ENCODE measurements at places on chromosomes 5 and 9.

DNA sequence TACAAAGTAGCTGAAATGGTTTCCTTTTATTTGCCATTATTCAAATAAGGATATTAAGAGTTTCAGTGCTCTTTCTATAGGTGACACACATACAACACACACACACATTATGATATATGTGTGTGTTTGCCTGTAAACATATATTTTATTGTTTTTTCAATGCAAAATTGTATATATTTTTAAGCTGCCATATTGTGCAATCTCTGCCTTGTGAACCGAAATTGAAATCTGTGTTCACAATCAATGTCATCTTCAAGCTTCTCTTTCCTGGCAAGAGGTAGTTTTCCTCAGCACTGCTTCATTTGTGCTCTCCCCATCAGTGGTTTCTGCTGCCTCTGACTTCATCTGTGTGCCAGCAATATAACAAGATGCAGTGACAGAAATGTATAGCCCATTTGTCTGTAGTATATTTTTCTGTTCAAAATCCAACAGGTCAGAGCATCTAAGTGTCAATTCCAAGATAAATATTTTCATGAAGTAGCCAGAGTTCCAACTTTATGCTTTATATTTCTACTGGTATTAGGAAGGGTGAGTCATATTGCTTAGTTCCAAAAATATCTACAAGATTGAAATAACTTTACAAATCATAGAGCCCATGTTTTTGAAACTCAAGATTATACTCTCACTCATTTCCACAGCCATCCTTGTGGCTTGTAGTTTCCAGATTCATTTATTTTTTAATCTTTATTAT lies 1704.8 kb upstream of the CDH9 start:
- DNase-seq, result no peak

DNA sequence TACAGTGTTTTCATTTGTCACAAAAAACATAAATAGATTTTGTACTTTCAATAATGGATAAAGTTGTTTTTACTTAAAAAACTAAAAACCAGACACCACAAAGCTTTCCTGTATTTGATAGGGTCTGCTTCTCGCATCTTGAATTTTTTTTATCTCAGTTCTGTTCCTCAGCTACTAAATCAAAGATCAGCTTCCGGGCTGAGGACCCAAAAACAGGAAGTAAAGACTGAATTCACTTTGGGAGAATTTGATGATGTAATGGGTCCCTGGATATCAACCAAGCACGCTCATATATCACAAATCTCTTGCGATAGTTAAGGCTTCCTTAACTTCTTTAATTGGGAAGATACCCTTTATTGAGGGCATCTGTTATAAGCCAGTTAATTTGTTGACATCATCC lies 24.1 kb downstream of the ITK start:
- no peak for DNase-seq

DNA sequence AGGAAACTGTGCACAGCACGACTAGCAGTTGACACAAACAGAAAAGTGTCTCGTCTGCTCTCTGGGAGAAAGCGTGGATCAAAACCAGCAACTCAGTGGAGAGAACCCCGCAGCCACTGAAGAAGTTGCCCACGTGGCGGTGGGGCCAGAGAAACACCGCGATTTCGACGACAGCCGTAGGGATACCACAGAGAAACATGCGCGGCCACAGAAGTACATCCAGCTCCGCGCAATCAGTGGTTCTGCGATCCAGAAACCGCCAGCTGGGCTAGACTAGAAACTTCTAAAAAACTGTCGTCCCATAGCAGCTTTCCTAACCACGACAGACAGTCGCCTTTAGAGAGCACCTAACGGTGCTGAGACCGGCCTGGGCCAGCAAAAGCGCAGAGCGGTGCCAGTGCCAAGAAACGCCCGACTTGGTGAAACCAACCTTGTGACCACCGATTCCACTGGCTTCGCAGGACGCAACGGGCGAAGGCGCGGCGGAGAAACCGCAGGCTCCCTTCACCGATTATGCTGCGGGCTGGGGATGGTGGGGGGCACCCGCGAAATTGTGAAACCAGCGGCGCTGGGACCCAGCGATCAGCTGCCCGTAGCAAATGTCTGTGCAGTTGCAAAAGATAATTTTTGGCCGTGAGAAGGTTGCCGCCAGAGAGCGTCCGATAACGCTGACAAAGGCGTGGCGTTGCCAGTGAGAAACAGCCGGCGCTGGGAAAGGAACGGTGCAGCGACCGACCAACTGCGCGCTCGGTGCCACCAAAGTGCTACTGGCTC lies 2.7 kb upstream of the ANXA2R start:
- peak; percentile 95 for DNase-seq

DNA sequence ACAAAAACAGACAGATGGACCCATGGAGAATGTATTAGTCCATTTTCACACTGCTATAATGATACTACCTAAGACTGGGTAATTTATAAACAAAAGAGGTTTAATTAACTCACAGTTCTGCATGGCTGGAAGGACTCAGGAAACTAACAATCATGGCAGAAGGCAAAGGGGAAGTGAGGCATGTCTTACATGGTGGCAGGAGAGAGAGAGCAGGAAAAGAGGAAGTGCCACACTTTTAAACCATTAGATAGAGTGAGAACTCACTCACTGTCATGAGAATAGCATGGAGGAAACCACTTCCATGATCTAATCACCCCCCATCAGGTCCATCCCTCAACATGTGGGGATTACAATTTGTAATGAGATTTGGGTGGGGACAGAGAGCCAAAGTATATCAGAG lies 808.9 kb downstream of the CDH12 start:
- DNase-seq, result no peak

- no peak for DNase-seq
Measured at GRCh38 chr9:14713187-14713767, 9.3 kb downstream of the CER1 start.

GRCh38 chr5:139105621-139106071 lies 92.5 kb downstream of the SIL1 start:
- peak; percentile 91 for DNase-seq

GRCh38 chr9:100131875-100132430 lies 32.9 kb downstream of the INVS start:
- no peak for DNase-seq

DNA sequence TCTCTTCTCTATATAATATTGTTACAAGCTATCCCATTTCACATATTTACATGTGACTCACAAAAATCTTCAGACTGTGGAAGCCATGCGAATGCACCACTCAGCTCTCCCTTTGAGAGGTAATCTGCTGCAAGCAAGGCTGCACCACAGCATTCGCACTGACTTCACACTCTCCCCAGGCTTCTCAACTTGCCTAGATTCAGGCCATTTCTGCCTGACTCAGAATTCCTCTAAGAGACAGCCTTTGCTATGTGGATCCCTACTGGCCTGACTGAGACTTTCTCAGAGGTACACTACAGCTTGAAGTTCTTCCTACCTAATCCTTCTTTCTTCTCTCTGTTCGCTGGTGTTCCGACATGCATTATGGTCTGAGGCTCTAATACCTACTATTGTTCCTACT lies 21.1 kb upstream of the DMRTA1 start:
- DNase-seq, result no peak

DNA sequence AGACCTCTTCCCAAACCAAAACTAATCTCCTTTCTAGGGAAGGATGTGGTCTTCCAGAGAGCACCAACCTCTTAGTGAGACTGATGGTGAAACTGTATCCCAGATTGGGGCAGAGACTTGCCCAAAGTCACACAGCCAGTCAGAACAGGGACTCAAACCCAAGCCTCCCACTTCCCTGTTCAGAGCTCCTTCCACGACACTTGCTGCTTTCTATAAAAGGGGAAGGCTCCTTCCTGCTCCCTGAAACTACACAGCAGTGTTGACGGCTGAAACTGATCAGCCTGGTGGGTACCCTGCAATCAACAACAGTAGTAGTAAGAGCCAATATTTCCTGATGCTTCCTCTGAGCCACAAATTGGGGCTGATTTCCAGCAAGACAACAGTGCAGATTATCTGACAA lies 1.5 kb downstream of the TOR2A start:
- no peak for DNase-seq

GRCh38 chr9:123346826-123347225 lies 9.2 kb upstream of the CRB2 start:
- no peak for DNase-seq

- no peak for DNase-seq
Measured at GRCh38 chr9:6681957-6682501, 36.5 kb upstream of the GLDC start.

DNA sequence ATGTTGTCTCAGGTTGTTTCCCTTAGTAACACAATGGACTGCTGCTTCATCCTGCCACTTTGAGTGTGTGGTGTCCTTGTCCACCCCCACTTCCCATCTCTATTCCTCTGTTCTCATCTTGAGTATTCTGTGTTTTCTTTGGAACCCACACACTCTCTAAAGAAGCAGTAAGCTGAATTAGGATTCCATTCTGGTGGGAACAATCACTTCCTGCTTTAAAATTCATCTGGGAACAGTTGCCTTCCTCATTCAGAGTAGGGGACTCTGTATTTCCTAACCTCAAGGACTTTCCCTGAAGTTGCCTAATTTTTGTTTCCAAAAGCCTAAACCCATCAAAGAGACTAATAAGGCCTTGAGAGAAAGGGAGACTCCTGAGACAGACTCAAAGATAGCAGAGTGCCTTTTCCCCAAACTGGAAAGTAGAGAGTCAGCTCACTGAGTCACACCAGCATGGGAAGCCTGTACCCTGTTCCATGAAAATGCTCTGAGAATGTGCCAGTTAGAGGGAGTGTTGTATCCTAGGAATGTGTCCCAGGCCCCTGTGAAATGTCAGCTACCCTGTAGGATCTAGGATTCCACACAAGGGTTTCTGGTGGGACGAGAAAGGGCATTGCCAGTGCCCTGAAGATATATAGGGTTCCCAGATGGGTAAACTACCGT lies 63.6 kb downstream of the CCDC192 start:
- DNase-seq, result no peak

GRCh38 chr5:78399116-78399515 lies 38.7 kb downstream of the SCAMP1 start:
- DNase-seq, result no peak

DNA sequence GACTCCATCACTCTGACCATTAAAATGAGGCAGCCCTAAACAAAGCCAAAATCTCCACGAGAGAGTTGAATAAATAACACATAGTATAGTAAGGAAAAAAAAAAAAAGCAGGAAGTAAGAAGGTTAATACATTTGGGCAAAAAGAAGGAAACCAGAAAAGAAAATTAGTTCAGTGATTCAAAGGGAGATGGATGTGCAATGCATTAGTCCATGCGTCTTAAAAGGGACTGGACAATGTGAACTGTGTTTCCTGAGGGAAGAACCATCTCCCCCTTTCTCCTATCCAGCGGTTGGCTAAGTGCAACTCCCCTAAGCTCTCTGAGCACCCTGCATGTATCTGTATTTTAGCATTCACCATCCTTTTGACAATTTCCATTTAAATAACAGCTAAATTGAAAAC lies 1.4 kb downstream of the ANKRA2 start:
- no peak for DNase-seq

GRCh38 chr5:147464211-147464610 lies 45.7 kb downstream of the DPYSL3 start:
- peak; percentile 54 for DNase-seq

DNA sequence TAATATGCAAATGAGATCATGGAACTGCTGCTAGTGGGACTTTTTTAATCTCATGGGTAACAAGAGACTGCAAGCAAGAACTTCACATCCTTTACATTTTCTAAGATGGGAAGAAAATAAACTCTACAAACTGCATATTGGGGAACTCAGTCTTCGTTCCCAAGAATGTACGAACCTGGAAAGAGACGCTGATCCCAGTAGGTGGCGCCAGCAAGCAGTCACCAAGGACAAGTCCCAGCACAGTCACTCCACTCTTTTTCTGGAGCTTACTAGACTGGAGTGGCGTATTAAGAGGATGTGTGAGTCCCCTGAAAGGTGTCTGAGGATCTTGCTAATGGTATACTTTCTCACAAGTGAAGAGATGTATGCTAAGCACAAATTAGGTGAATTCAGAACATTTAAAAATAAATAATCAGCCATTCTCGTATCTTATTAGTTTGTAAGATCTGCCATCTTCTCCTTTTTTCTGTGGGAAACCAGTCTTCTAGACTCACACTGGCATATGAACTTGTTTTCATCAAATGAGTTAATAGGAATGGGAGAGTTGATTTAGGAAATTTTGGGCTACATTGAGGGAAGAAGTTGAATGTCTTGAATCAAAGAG lies 16.0 kb upstream of the PUM3 start:
- peak; percentile 86 for DNase-seq

DNA sequence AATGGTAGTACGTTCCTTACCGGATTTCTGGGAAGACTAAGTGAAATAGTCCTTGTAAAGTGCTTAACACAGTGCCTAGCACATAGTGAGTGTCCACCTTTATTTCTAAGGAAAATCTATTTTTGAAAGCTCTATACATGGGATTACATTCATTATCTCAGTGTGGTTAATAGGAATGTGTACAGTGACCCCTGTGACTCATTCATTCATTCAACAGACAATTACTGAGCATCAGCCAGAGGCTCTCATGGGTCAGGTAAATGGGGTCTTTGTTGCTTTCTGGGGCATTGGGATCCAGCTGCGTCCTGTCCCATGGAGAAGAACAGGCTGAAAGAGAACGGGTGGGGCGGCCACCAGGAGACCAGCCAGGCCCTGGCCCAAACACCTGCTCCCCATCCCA lies 226.2 kb upstream of the TBC1D2 start:
- DNase-seq, result no peak

DNA sequence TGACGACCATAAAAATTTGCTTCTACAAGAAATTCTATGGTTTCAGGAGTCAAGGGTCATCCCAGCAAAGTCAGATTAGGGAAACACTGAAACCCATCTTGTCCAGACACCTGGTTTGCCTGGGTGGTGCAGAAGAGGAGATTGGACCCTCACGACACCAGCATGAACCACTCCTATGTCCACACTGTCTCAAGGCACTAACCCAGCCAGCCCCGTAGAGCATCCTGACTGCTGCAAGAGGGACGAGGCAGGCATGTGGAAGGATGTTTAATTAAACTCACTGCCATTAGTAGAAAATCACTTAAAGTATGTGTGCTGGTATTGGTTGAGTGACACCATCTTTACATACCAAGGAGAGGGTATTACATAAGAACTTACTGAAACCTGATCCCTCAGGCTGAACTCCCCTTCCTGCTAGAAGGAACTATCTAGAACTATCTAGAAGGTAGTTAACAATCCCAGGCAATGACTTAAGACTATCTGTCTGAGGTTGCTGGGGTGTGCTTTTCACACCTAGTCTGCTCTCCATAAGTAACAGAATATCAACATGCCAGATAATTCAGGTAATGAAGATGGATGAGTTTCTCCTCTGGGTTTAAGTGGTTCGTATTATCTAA lies 93.6 kb downstream of the SEMA6A start:
- no peak for DNase-seq
